Psoas muscle (tissue), 8 donors: ENCODE measurements at places on chromosomes 1 and 21.
A peak's percentile ranks its signal among the peaks of the same experiment; 100 is the strongest.

DNA sequence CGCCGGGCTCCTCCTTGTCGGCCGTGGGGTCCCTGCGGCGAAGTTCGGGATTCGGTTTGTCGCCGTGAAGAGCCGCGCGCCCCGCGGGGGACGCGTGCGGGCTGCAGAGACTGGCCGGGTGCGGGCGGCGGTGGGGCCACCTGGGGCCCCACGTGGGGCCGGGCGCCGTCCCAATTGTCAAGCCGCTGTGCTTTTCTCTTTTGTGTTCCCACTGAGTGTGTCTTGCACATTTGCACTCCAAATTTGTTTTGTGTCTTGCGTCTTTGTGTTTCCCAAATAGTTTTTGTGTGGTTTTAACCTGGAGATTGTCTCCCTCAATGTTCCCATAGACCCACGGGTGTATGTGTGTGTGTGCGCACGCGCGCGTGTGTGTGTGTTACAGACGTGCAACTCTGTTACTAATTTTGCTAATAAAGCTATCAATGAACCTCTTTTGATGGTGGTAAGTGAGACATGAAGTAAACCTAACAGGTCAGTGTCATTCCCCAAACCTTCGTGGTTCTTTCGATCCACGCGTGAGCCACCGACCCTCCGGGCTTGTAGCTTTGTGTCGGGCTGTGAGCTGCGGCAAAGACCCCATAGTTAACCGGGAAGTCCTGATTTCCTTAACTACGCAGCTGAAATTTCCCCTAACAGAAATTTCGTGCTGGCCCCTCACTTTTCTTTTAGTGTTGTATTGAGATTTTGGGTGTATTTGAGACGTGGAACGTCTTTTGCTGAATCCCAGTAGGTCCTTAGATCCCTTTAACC is 708 bp downstream of the PRDM2 start:
- H3K4me3 ChIP-seq, result peak overlapping the region; percentile 79
- H3K27ac ChIP-seq, result peak overlapping the region; percentile 84
- H3K4me1 ChIP-seq, result peaks cover 7% of the 10 kb centered on the region

DNA sequence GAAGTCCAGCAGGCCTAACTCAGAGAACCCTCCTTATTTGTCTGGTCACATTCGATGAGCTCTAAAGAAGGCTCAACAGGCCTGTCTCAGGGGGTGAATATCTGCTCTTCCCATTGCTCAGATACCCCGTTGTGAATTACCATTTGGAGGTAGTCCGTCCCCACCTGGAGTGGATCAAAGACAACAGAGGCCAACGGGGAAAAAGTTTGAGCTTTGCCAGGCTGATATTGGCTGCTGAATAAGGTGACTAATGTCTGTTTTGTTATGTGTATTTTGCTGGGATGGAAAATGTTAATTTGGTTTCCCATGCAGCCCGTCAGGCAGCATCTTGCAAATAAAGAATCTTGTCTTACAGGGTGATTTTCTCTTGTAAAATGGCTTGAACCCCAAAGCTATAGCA is 69.2 kb upstream of the EPS8L3 start:
- H3K27ac ChIP-seq, result no peak overlapping the region
- H3K4me3 ChIP-seq, result no peak overlapping the region

- no peak overlapping the region for H3K27ac ChIP-seq
- H3K36me3 ChIP-seq, result no peaks in the 10 kb centered on the region
- H3K4me3 ChIP-seq, result no peak overlapping the region
- DNase-seq, result no peak
- H3K4me1 ChIP-seq, result no peaks in the 10 kb centered on the region
Observed at GRCh38 chr1:74857676-74858075, 124.7 kb downstream of the TYW3 start.

- peaks cover 8% of the 10 kb centered on the region for H3K4me1 ChIP-seq
- H3K4me3 ChIP-seq, result no peak overlapping the region
- H3K27me3 ChIP-seq, result no peaks in the 10 kb centered on the region
- no peak for DNase-seq
- H3K27ac ChIP-seq, result no peak overlapping the region
Observed at GRCh38 chr1:235424092-235424491, 56.9 kb downstream of the TBCE start.

GRCh38 chr21:34511181-34511580 is 829 bp downstream of the KCNE1 start:
- H3K27me3 ChIP-seq, result no peaks in the 10 kb centered on the region
- no peaks in the 10 kb centered on the region for H3K4me1 ChIP-seq
- no peaks in the 10 kb centered on the region for H3K36me3 ChIP-seq
- no peak overlapping the region for H3K27ac ChIP-seq
- H3K4me3 ChIP-seq, result no peak overlapping the region

DNA sequence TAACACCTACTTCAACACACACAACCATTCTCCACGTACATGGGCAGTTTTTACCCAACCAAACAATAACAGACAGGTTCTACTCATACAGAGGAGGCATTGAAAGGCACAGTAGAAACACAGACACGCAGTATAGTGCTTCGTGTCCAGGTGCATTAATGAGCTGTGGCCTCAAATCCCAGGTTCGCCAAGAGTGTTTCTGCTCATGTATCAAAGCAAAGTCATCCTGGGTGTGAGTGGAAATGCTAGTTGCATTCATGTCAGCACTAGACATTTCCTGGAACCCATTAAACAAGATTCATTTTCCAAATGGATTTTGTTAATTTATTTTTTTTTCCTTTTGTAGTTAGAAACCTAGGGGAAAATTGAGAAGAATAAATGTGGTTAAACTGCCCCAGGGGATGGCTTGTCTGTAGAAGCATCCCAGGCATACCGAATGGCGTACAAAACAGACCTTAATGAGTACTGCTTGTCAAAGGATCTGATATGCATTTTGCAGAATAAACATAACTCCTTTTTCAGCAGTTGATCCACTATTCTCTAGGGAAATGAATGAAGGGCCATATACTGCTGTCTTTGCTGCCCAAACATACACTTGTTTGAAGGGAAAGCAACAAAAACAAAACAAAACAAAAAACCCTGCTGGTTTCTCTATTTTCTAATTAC is 298.6 kb upstream of the ST6GALNAC5 start:
- no peaks in the 10 kb centered on the region for H3K27me3 ChIP-seq
- H3K36me3 ChIP-seq, result no peaks in the 10 kb centered on the region
- no peak for DNase-seq
- no peak overlapping the region for H3K4me3 ChIP-seq

DNA sequence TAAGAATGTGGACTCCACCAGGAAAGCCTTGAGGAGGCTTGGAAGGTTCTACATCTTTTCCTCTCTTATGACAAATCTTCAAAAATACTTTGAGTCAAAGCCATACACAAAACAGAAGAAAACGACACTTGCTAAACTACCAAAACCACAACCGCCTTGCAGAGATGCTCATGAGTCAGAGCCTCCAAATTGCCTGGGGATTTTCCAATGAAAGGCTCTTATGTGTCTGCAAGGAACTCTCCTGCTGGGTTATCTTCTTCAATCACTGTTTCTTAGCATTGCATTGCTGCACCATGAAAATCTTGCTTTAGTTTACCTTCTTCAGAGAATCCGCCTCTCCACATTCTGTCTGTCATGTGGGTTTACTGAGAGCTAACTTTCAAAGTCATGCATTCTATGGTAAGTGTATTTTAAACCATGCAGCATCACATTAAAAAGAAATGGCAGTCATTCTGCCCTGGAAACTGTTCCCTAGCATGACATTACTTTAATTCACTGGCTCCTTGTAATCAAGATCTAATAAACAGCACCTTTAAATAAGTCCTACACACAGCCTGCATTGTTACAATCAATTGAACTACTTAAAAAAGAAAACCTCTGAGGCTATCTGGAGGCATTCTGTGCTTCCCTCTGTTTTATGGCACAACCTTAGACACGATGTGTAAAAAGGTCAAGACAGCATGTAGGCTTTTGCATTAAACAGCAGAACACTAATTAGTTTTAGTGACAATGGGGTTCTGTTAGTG is 210.0 kb upstream of the FOXD3 start:
- H3K4me1 ChIP-seq, result no peaks in the 10 kb centered on the region
- no peak overlapping the region for H3K4me3 ChIP-seq
- DNase-seq, result no peak
- H3K27ac ChIP-seq, result no peak overlapping the region

- no peaks in the 10 kb centered on the region for H3K36me3 ChIP-seq
- no peaks in the 10 kb centered on the region for H3K27me3 ChIP-seq
- H3K27ac ChIP-seq, result no peak overlapping the region
- H3K4me3 ChIP-seq, result no peak overlapping the region
Observed at GRCh38 chr1:185349556-185349955, 32.5 kb upstream of the IVNS1ABP start.

GRCh38 chr1:21307663-21308305 is 17.5 kb upstream of the ECE1 start:
- DNase-seq, result no peak
- no peak overlapping the region for H3K27ac ChIP-seq
- no peak overlapping the region for H3K4me3 ChIP-seq
- H3K36me3 ChIP-seq, result no peaks in the 10 kb centered on the region
- peaks cover 7% of the 10 kb centered on the region for H3K4me1 ChIP-seq

- H3K4me1 ChIP-seq, result peaks cover 4% of the 10 kb centered on the region
- H3K27ac ChIP-seq, result no peak overlapping the region
- no peaks in the 10 kb centered on the region for H3K27me3 ChIP-seq
- H3K36me3 ChIP-seq, result no peaks in the 10 kb centered on the region
- no peak for DNase-seq
Observed at GRCh38 chr1:218585511-218586184, 240.5 kb downstream of the TGFB2 start.

DNA sequence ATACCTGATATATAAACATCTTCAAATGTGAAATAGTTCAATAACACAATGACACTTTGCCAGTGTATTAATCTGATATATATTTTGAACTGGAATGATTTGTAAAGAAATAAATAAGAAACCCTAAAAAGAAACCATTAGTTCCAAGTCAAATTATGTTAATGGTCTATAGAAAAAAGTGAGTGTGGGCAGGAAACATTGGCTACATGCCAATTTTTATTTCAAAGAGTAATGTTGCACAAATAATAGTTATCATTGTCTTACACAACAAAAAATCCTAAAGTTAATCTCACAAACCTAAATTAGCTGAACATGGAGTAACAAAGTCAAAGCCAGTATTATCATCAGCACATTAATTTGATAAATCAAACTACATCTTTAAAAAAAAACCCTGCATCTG is 37.9 kb upstream of the BATF3 start:
- no peaks in the 10 kb centered on the region for H3K27me3 ChIP-seq
- no peaks in the 10 kb centered on the region for H3K36me3 ChIP-seq
- no peak overlapping the region for H3K4me3 ChIP-seq
- no peaks in the 10 kb centered on the region for H3K4me1 ChIP-seq
- no peak overlapping the region for H3K27ac ChIP-seq
- no peak for DNase-seq

GRCh38 chr1:34682452-34683223 is 72.2 kb upstream of the GJB5 start:
- H3K27ac ChIP-seq, result no peak overlapping the region
- H3K36me3 ChIP-seq, result no peaks in the 10 kb centered on the region
- DNase-seq, result no peak

DNA sequence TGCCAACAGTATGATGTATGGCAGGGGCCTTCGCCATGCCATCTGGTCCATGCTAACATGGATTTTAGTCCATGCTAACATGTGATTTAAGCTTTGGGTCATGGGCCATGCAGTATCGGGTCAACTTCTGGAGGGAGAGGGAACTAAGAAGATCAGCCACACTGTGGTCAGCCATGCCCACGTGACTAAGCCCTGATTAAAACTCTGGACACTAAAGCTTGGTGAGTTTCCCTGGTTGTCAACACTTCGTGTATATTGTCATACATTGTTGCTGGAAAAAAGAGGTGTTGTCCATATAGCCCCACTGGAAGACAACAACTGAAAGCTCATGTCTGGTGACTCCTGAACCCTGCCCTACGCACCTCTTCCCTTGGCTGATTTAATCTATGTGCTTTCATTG is 90.5 kb downstream of the SUSD4 start:
- no peaks in the 10 kb centered on the region for H3K36me3 ChIP-seq
- no peaks in the 10 kb centered on the region for H3K27me3 ChIP-seq
- DNase-seq, result no peak
- H3K4me1 ChIP-seq, result no peaks in the 10 kb centered on the region
- no peak overlapping the region for H3K27ac ChIP-seq

DNA sequence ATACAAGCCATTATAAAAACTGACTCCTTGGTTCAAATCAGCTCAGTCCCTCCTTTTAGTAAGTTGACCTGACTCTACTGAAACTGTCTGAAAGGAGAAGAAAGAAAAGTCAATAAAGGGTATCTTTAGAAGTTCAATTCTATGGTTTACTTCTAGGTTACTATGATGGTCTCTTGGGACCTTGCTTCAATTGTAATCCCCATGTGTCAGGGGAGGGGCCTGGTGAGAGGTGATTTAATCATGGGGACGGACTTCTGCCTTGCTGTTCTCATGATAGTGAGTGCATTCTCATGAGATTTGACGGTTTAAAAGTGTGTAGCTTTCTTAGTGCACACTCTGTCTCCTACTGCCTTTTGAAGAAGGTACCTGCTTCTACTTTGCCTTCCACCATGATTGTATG is 31.7 kb upstream of the FNBP1L start:
- no peaks in the 10 kb centered on the region for H3K36me3 ChIP-seq
- no peak overlapping the region for H3K27ac ChIP-seq
- no peak overlapping the region for H3K4me3 ChIP-seq
- H3K4me1 ChIP-seq, result no peaks in the 10 kb centered on the region
- H3K27me3 ChIP-seq, result no peaks in the 10 kb centered on the region
